Nephron progenitor cell (in vitro differentiated cells): ENCODE measurements at places on chromosomes 11 and 22.

- DNase-seq, result peak; percentile 62
Observed at GRCh38 chr11:69657911-69658625, 17.1 kb downstream of the LTO1 start.

- peak; percentile 26 for DNase-seq
Observed at GRCh38 chr11:59754494-59754858, 700 bp upstream of the STX3 start.

GRCh38 chr11:133606124-133606523 lies 73.8 kb upstream of the OPCML start:
- no peak for DNase-seq

DNA sequence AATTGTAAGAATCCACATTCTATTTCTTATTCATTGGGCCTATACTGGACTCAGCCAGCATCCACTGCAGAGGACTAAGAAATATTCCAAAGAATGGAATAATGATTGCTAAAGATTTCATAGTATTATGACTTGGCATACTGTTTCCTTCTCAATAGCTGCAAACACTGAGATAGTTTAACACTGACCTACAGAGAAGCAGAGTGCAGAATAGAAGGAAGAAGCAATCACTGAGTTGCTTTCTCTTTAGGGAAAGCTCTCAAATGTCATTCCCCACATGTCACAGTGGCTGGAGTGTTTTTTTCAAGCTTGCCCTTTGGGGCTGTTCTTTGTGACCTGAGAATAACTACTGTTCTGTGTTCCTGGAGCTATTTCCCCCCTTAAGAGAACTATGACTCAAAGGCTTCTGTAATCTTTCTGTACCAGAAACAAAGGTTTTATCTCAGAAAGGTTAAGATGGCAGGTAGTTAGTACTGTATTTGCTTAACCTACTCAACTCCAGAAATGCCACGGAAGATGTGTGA lies 243.6 kb upstream of the LUZP2 start:
- DNase-seq, result no peak

GRCh38 chr11:123184531-123184930 lies 10.5 kb downstream of the CLMP start:
- DNase-seq, result no peak

DNA sequence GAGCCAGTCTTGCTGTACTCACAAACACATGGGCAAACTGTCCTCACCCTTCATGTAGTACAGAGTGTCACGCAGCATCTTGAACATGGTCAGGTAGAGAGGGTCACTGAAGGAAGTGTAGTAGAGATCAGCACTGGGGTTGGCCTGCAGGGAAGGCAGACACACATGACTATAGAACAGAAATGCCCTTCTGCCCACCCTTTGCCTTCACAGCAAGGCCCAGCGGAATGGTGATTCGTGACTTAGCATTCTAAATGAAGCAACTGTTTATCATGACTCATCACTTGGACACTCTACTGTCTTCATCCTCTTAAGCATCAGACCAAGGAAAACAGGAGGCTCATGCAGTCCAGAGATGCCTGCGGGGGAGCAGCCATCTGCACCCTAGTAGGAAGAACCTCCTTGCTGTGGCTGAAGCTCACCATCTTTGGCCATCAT lies 33.4 kb downstream of the SERPIND1 start:
- DNase-seq, result no peak

DNA sequence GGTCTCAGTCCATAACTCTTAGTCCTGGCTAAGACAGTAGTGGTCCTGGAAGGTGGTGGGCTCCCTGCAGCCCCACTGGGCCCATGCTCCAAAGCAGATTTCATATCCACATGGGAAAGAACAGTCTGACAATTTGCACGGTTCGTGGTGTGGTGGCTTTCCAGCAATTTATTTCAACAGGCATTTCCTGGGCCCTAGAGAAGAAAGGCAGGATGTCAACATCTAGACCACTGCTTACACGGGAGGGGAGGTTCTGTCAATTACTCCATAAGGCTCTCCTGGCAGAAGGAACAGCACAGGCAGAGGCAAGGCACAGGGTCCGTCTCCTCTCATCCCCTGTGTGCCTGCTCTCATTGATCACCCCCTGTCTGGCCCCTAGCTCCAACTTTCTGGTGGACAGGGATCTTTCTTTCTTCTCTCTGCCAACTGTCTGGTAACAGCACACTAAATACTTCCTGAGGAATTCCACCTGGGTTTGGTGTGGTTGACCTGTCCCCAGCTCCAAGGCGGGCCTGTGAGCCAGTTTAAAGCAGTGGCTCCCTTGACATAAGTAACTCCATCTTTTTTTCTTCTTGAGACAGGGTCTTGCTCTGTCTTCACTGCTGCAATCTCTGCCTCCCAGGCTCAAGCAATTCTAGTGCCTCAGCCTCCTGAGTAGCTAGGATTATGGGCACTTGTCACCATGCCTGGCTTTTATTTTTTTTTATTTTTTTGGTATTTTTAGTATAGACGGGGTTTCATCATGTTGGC lies 5.1 kb upstream of the A4GALT start:
- no peak for DNase-seq

DNA sequence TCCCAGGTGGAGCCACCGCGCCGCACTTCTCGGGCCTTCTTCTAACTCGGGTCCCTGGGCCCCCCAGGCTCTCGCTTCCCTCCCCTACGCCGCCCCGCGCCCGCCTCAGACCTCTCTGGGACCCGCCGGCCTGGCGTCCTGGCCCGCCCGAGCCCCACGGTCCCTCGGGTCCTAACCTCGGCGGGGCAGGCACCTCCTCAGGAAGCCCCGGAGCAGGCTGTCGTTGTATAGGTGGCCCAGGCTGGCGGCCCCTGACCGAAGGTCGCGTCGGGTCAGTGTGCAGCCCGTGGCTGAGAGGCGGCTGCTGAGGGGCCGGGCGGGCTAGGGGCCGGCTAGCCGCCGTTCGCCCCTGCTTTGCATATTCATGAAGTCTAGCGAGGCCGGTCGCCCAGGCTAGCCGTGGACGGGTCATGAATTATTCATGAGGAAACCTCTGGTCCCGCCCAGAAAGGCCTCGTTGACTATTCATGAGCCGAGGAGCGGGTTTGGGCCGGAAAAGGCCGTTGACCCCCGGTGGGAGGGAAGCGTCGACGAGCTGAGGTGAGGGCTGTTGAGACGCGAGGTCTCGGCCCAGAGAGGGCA lies at the start of gene HORMAD2:
Gene HORMAD2 (plus strand): TSS at position 513 of the 582 bp plus-strand sequence. CDS start 13,489 bp downstream, outside the sequence.
- peak; percentile 66 for DNase-seq

DNA sequence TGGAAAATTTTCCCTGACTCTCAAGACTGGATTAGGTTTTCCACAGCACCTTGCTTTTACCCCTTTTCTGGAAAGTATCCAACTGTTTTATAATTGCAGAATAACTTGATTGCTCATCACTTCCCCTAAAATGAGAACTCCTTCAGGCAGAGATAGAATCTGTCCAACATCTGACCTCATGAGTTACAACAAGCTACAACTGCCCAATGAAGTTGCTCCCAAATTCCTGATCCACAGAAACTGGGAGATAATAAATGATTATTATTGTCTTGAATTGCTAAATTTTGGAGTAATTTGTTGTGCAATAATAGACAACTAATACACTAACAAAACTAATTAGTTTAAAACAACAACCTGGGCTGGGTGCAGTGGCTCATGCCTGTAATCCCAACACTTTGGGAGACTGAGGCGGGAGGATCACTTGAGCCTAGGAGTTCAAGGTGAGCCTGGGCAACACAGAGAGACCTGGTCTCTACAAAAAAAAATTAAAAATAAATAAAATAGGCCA lies 10.0 kb upstream of the CCDC83 start:
- DNase-seq, result no peak

DNA sequence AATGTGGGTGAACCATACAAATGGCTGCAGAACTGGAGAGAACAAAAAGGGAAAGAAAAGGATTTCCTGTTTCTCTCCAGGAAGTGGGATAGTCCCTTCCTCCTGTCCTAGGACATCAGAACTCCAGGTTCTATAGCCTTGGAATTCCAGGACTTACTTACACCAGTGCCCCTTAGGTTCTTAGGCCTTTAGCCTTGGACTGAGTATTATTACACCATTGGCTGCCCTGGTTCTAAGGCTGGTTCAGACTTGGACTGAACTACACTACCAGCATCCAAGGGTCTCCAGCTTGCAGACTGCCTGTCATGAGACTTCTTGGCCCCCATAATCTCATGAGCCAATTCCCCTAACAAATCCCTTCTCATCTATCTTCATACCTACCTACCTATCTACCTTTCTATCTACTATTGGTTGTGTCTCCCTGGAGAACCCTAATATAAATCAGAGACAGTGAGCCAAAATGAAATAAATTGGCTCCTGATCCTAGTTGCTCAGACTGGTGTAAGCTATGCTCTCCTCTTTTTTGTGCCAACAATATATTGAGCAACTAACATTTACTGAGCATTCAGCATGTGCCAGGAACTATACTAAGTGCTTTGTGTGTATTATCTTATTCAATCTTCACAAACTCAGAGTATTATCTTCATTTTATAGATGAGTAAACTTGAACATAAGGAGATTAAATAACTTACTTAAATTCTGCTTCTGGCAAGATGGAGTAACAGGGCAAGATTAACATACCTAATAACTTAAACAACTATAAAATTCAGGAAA lies 303.7 kb downstream of the TTC28 start:
- no peak for DNase-seq

GRCh38 chr11:64687204-64687603 lies 35.8 kb downstream of the NRXN2 start:
- no peak for DNase-seq

- DNase-seq, result no peak
Observed at GRCh38 chr11:60748225-60748624, 8.4 kb upstream of the MS4A15 start.

DNA sequence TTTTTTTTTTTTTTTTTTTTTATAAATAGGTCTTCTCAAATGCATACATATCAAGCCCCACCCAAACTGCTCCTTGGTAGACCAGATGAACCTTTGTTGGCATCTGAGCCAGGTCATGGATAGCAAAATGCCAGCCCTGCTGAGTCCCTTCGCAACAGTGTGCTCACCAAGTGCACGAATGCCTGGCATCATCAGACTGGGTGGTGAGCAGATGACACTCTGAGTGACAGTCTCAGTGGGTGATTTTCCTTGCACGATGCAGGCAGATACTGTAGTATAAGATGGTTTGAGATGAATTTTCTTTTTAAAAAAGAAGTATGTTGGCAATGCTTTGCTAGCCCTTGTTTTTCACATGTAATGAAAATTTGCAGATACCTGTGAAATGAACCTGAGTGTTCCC lies 74.0 kb downstream of the RCN1 start:
- DNase-seq, result no peak

DNA sequence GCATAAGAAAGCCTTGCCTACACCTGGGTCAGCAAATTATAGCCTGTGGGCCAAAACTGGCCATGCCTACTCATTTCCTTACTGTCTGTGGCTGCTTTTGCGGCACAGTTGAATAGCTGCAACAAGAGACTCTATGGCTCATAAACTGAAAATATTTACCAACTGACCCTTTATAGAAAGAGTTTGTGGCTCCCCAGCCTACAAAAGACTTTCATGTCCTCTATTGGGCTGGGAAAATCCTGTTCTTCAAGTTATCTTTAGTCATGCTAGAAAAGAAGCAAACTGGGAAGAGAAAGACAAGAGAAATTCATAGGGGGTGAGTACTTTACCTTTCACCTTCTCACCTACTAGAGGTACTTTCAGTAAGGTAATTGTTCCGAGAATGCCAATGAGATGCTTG lies 175.1 kb downstream of the SWAP70 start:
- DNase-seq, result no peak

GRCh38 chr11:115884800-115885534 lies 380.8 kb upstream of the CADM1 start:
- no peak for DNase-seq

DNA sequence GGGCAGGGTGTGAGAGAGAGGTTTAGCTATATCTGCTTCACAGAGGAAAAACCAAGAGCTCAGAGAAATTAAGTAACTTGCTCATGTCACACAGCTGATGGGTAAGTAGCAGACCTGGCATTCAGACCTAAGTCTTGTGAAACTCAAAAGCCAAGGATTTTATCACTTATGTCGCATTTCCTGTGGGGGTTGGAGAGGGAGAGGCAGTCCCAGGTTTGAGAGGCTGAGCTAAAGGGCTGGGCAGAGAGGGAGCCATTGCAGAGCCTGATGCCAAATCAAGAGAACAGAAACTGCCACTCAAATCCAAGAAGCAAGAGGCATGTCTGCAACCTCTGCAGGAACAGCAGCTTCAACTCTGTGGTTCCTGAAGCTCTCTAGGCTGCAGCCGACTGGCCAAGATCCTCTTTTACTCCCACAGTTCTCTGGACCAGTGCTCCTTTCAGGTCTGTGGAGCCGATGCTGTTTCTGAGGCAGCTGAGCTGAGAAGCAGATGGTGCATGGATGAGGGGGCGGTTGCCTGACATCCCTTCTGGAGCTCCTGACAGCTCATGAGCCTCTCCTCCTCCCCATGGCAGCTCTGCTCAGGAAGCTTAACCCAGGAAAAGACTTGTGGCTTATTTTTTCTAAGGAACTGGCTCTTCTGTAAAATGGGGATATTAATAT lies 47.6 kb upstream of the NAV2 start:
- DNase-seq, result no peak

GRCh38 chr22:46021577-46021976 lies 44.6 kb upstream of the WNT7B start:
- DNase-seq, result no peak

DNA sequence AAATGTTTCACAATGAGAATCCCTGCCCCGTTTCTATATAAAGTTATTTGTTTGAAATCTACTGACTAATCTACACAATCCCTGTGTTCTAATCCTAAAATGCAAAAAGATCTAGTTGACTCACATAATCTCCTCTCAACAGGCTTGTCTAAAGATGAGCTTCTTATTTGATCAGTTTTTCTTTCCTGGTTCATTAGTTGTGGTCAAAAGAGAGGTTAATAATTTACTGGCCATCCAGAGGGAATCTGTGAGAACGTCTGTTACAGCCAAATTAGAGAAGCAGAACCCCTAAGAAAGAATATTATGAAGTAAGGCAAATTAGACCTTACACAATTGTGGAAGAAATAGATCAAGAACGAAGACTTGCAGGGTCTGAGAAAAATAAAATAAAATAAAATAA lies 173.7 kb upstream of the ANO3 start:
- DNase-seq, result no peak

- peak; percentile 65 for DNase-seq
Observed at GRCh38 chr11:102733232-102733875, 8.6 kb upstream of the MMP8 start.

GRCh38 chr11:110971140-110971539 lies 258.9 kb upstream of the ARHGAP20 start:
- no peak for DNase-seq

DNA sequence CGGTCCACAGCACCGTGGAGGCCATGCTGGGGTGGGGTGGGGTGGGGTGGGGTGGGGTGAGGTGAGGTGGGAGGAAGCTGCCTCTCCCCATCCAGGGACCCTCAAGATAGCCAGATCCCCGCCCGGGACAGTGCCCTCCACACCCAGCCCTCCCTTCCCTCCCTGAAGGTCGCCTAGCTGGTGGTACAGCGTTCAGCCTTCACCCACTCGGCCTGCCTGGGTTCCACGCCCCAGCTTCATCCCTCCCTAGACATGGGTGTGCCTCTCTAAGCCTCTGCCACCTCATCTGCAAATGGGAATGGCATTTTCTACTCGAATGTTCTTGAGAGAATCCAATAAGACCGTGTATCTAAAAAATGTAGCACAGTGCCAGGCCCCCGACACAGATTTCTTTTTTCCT lies 17.8 kb downstream of the KCTD17 start:
- no peak for DNase-seq

- no peak for DNase-seq
Observed at GRCh38 chr11:12274558-12275197, 102.7 kb upstream of the PARVA start.
